ENCODE measurements at places on chromosomes 7 and 10.
A peak's percentile ranks its signal among the peaks of the same experiment; 100 is the strongest.

GRCh38 chr7:80359476-80359875, 152.4 kb downstream of the GNAT3 start:
- DNase-seq: no peak

DNA sequence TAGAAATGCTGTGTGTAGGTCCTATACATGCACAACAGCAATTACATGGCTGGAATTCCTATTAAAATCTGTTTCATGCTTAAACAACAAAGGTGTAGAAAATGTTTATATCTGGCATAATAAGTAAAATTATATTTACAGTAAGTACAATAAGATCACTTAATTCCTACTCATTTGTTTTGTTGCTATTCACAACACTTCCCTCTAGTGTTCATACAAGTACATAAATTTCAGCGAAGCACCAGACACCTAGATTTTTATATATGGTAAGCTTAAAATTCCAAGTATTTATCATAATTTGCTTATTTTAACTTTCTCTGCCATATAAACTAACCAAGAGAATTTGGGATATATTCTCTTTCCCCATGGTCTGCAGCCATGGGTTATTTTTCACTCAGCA, 51.8 kb upstream of the ANK3 start:
- peak; percentile 53 for DNase-seq

- DNase-seq: no peak
These were observed 265.0 kb upstream of the TCERG1L start for GRCh38 chr10:131576341-131577177.

DNA sequence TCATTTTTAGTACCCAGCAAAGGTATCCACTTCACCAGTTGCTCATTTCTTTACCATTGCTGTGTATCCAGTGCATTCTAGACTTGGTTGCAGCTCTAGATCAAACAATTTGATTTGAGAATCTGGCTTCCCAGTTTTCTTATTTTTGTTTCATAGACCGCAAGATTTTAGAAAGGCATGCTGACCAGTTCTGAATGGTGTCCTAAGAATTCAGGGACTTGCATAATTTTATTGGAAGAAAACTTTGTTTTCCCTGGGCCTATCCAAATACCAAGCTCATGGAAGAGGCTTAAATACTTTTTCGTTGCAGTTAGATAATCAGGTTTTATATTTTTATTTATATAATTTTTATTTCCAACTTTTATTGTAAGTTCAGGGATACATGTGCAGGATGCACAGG, 58.3 kb downstream of the BICC1 start:
- peak; percentile 72 for DNase-seq

DNA sequence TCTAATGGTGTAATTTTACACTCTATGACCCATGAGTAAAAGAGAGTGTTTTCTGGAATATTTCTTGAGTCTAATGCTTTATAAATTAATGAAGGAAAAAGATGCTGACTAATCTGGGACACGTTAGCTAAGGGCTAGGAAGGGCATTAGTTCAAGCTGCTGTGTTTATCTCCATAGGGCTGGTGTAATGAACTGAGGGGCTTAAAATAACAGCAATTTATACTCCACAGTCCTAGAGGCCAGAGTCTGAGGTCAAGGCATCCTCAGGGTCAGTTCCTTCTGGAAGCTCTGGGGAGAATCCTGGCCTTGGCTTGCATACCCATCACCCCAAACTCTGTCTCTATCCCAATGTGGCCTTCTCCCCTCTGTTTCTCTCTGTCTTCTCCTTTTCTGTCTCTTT, 105.2 kb upstream of the PFKP start:
- DNase-seq: no peak

- DNase-seq: no peak
These were observed 206.6 kb upstream of the GPR26 start for GRCh38 chr10:123459371-123460091.
